ENCODE measurements at places on chromosomes 4 and X. TPM values are rescaled to one million over a fixed set of nuclear protein-coding genes. Genes with fewer than 3 reads are reported as not detected.
A peak's percentile ranks its signal among the peaks of the same experiment; 100 is the strongest.

DNA sequence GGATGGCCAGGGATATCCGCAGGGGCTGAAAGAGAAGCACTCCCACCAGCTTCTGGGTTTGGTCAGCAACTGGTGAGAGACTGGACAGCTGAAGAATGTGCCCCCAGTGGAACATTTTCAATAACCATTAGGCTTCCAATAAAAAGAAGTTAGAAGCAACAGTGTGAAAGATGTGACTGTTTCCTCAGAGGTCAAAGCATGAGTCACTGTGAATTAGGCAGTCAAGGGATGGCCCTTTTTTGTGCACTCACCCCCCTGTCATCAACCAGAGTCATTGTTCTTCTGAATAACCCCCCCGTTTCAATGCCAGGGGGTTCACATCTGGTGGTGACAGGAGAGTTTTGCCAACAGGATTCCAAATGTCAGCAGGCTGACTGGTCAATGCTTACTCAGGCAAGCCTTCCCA, 74.6 kb upstream of the SH3RF1 start:
- DNase-seq: peak; percentile 79

GRCh38 chr4:48642421-48643374, 137.4 kb downstream of the FRYL start:
- peak; percentile 72 for DNase-seq

GRCh38 chr4:66294638-66295037, 624.3 kb upstream of the EPHA5 start:
- no peak for DNase-seq

- DNase-seq: no peak
Measured at GRCh38 chr4:69070590-69070989, 25.7 kb upstream of the UGT2B7 start.

Gene SYTL4
- total RNA-seq: 5.1 TPM

Gene H2BW2
- total RNA-seq: not detected

DNA sequence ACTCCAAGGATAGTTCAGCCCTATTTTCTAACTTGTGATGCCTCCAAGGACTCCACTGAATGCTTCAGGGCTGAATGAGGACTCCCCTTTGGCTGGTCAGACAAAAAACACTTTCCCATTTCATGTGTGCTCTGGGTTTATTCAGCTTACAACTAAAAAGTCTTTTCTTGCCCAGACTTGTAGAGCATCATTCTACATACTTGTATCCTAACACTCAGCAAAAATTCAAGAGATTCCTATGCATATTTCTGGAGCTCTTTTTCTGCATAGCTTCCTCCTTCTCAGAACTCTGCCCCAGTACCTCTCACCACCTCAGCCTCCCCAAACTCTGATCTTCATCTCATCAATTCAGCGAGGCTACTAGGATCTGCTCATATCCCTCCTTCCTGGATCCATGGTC, 22.2 kb upstream of the KLF3 start:
- DNase-seq: no peak

- DNase-seq: peak; percentile 77
Measured at GRCh38 chr4:82776925-82777542, 21.6 kb downstream of the SCD5 start.

DNA sequence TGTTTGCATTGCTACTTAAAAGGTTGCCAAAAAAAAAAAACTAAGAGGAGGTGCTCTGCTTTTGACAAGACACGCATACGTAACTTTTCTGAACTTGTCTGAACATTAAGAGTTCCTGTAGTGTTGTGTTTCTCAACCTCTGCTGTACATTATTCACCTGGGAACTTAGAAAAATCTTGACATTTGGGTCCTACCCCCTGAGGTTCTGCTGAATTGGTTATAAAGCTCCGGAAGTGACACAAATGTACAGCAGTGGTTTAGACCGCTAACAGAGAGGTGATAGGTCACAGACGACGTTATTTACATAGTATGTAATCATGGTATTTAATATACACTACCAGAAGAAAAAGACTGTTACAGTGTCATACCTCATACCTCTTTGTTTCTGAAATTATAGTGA, 61.1 kb downstream of the CPEB2 start:
- DNase-seq: no peak

GRCh38 chr4:14254252-14254651, 626.7 kb upstream of the BOD1L1 start:
- DNase-seq: peak; percentile 44

Data from fibroblast of the aortic adventitia (primary cell).